ENCODE measurements at places on chromosomes 5 and 9. TPM values are rescaled to one million over a fixed set of nuclear protein-coding genes. Genes with fewer than 3 reads are reported as not detected.

DNA sequence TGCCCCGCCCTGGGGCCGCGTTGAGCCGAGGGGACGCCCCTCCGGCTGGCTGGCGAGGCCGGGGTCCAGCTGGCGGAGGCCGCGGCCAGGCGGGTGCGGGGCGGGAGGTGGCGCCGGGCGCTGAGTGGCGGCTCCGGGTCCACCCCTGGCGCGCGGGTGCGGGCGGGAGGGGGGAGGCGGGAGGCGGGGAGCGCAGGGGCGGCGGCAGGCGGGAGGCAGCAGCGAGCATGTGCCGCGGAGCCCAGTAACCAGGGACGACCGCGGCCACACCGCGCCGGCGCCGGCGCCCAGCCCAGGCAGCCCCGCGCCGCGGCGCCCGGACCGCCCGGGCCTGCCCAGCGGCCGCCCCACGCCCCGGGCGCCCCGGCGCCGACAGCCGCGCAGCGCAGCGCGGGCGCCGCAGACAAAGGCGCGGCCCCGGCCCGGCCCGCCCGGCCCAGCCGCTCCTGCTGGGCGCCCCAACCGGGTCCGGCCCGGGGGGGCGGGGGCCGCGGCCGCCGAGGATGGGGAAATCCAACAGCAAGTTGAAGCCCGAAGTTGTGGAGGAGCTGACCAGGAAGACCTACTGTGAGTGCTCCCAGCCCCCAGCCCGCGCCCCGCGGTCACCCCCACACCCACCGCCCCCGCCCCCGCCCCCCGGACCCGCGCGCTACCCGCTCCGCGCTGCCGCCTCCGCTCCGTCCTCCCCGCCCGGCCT lies at the start of gene NCS1:
Gene NCS1, plus strand, starts transcription at position 244 of the 697 bp plus-strand sequence. Its CDS starts 260 bp downstream, at position 504.
- no peak for DNase-seq

PCDHGB3 gene
- total RNA-seq: 0.33 TPM

DNA sequence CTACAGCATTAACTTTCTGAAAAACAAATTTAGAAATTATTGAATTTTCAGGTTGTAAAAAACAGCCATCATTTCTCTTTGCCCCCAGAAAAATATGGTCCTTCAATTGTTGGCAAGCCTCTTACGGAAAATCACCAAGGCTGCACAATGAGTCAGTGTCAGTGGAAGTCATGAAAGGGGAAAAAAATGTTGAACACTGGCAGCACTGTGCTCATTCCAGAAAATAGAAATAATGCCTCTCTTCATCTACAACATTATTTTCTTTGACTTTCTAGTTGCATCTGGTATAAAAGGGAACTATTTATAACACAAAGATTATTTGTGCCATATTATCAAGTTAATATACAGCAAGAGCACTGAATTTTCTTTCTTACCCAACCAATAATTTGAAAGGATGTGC lies 26.7 kb upstream of the STK32A start:
- no peak for DNase-seq

GRCh38 chr9:22148876-22149637 lies 140.0 kb upstream of the CDKN2B start:
- DNase-seq: no peak

- no peak for DNase-seq
Observed at GRCh38 chr5:140588311-140589070, 23.9 kb downstream of the SLC35A4 start.

GRCh38 chr9:35697486-35697885 lies 7.8 kb upstream of the TPM2 start:
- DNase-seq: no peak

DNA sequence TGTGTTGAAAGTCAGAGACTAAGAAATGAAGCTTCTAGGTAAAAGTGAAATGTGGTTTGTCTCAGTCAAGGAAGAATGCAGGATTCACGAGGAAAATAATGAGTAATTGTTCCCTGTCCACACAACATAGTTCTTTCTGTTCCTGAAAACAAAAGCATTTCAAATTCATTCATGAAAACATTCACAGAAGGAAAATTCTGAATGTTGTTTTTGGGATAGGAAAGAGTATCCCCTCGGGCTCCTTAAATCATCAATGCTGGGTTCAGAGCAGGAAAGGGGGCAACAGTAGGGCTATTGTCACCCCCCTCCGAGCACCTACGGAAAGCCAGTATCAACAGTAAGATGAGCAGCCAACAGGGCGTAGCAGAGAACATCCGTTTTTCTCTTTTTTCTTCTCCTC lies 769.9 kb upstream of the ADAMTS16 start:
- no peak for DNase-seq

- no peak for DNase-seq
Observed at GRCh38 chr5:82354543-82354942, 76.4 kb upstream of the RPS23 start.

TXNDC8 gene
- total RNA-seq: not detected

GRCh38 chr5:96736937-96737336 lies 70.8 kb downstream of the ERAP1 start:
- no peak for DNase-seq
